ENCODE measurements at places on chromosomes 3 and 15. TPM values are rescaled to one million over a fixed set of nuclear protein-coding genes. Genes with fewer than 3 reads are reported as not detected.

ZFYVE19 gene
- 19.9 TPM for total RNA-seq

GRCh38 chr3:132255041-132255745 lies 62.0 kb upstream of the ACP3 start:
- no peak for DNase-seq
- no peaks in the 10 kb centered on the region for H3K27me3 ChIP-seq
- H3K27ac ChIP-seq, result no peak overlapping the region
- H3K4me1 ChIP-seq, result no peaks in the 10 kb centered on the region

GRCh38 chr3:76765511-76765910 lies 274.4 kb upstream of the ROBO2 start:
- no peaks in the 10 kb centered on the region for H3K27me3 ChIP-seq
- H3K4me1 ChIP-seq, result no peaks in the 10 kb centered on the region
- no peak overlapping the region for H3K27ac ChIP-seq
- no peaks in the 10 kb centered on the region for H3K36me3 ChIP-seq

DNA sequence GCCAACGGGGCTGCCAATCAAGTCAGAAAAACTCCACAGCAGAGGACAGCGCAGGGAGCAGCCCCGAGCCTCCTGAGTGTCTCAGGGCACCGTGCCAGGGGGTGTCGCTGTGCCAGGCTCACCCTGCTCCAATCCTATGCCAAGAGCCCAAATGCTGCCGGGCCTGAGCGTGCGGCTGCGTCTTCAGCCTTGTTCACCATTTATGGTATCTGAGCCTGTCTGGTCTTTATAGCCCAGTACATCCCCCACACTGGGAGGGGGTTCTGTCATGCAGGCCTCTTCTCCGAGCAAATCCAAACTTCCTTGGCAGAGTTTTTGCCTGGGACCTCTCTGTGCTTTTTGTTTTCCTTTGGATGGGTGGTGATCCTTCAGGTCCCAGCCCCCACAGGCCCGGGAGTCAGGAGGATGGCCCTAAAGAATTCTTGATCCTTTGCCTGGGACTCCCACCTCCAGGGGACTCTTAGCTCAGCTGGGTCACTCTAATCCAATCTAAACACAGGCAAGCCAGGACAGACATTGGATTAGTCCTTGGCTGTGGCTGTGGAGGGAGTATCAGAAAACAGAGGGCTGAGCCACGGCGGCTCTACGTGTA lies 135.1 kb upstream of the HACD2 start:
- H3K4me1 ChIP-seq, result no peaks in the 10 kb centered on the region
- no peak for DNase-seq
- no peaks in the 10 kb centered on the region for H3K27me3 ChIP-seq
- no peak overlapping the region for H3K27ac ChIP-seq

DNA sequence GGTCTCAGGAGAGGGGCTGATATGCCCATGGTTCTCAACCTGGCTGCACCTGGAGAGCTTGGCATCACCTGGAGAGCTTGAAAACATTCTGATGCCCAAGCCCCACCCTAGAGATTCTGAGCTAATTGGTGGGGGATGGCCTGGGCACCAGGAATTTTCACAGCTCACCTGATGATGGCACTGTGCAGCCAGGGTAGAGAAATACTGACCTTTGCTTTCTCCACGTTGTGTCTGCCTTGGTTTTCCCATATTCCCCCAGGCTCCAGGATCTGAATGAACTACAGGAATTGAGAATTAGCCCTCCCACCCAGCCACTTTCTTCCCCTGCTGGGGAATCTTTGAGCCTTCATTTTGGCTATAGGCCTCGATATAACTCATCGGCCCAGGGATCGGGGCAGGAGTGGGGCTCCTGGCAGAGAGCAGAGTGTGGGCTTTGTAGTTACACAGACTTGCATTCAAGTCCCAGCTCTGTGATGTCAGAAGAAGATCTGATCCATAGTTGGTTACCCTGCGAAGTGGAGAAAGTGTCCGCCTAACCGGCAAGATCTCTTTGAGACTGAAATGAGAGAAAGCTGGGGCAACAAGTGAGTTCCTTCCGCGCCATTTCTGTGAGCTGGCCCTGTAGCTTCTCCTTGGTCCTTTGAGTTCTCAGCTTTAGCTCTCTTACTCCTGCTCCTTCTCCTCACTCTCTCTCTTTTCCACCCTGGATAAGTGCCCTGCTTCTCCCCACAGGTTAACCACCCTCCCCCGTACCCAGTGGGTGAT lies 33.1 kb upstream of the UBE2Q2 start:
- H3K27ac ChIP-seq, result no peak overlapping the region
- DNase-seq, result no peak
- no peaks in the 10 kb centered on the region for H3K36me3 ChIP-seq
- H3K4me3 ChIP-seq, result no peak overlapping the region
- H3K27me3 ChIP-seq, result no peaks in the 10 kb centered on the region

All from K562 (cell line).